ENCODE measurements at places on chromosomes 4 and X.

DNA sequence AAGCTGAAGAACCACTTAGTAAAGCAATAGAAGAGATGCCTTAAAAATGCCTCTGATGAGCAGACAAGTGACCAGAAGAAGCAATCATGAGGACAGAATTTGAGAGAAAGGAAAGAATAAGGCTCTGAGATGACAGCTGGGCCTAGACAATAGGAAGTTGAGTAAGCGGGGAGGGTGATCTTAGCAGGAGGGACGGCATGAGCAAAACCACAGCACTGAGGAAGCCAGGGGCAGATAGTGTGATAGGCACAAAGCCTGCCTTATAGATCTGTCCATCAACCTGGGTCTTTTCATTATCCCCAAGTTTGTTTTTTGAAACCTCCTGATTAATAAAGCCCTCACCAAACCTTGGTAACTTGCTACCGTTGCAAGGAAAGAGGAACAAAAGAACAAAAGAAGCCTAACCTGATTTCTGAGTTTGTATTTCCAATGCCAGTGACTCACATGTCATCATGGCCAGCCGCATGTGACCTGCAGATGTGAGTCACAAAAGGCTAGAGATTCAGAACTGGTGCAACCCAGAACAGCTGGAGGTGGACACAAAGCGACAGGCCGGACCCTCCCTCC lies 55.7 kb upstream of the PPARGC1A start:
- DNase-seq = no peak

- DNase-seq = no peak
These were observed 84.3 kb downstream of the CNGA2 start for GRCh38 chrX:151818828-151819227.

DNA sequence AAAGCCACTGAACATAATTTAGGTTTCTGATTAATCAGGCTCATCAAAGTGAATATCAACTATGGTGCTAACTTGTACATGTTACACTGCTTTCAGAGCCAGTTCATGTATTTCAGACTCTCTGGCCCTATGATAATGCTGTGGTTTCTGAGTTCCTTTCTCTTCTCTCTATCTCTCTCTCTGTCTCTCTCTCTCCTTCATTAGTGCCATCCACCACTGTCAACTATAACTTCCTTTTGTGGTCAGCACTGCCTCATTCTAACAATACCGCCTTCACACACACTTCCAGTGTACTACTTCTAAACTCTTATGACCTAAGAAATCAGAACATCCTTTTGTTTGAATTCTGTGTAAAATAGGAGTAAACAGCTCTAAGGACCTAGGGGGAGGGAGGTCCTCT lies 907.1 kb downstream of the RPA4 start:
- no peak for DNase-seq

GRCh38 chr4:25923745-25924144 lies 9.7 kb downstream of the SMIM20 start:
- no peak for DNase-seq

DNA sequence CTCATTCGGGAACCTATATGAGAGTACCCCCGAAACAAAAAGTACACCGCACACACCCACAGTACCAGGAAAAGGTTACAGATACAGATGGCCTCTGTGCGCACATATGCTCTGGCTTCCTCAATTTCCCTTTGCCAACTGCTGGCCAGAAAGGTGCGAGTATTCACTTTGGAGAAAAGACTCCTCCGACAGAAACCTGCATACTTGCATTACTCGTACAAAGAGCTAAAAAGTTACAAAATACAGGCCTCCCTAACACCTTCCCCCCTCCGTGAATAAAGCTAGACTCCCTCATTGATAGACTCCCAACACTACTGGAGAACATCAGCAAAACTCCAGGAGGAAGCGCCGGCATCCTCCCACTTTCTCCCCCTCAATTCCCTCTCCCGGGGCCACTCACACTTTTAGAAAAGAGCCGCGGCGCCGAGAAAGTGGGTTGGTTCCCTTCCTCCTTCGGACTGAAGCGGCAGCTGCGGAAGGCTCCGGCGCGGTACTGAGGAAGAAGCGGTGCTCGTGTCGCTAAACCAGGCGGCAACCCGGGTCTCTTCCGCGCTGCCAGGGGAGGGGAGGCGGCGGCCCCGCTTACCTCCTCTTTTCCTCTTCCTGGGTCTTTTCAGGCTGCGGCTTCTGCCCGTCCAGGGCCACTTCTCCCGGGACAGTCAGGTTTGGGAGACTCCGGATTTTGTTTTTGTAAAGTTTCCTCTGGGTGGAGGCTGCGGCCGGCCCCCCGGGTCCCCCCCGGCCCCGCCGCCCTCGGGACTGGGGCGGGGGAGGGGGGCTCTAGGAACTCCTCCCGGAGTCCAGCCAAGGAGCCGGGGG lies 1.1 kb downstream of the FBXW7 start:
- peak; percentile 58 for DNase-seq

- DNase-seq = no peak
These were observed 272.2 kb upstream of the NRK start for GRCh38 chrX:105550043-105550663.

- DNase-seq = no peak
These were observed 138.9 kb upstream of the ITM2A start for GRCh38 chrX:79506001-79506400.

GRCh38 chrX:48945517-48946348 lies 11.7 kb downstream of the OTUD5 start:
- DNase-seq = peak; percentile 63

DNA sequence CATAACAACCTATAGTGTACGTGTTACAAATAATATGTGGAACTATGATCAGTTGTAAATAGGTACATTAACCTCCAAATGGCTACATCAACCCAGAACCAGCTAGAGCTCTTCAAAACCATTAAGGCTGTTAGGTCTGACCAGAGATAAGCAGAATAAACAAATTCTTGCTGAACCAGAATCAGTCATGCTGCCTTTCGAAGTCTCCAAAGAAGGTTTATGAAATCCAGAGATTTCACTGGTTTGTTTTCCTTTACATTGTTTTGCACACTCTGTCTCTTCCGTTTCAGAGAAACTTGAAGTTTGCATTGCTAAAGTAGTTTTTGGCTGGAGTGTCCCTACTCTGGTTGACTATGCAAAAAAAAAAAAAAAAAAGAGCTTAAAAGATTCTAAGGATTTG lies 177.3 kb upstream of the SLIT2 start:
- DNase-seq = no peak

DNA sequence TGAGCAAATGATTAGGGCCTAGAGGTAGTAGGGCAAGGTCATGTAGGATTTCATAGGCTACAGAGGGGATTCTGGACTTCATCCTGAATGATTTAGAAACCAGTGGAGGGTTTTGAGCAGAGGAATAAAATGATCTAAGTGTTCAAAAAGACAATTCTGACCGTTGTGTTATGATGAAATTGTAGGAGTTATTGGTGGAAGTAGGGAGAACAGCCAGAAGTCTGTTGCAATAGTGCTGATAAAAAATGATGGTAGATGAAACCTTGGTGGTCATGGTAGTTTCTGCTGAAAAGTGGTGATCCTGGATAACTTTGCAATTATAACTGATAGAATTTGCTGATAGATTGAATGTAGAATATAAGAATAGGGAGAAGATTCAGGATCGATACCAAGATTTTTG lies 60.2 kb downstream of the MID1IP1 start:
- no peak for DNase-seq

- DNase-seq = no peak
These were observed 670.3 kb downstream of the KCTD8 start for GRCh38 chr4:43778187-43778915.

DNA sequence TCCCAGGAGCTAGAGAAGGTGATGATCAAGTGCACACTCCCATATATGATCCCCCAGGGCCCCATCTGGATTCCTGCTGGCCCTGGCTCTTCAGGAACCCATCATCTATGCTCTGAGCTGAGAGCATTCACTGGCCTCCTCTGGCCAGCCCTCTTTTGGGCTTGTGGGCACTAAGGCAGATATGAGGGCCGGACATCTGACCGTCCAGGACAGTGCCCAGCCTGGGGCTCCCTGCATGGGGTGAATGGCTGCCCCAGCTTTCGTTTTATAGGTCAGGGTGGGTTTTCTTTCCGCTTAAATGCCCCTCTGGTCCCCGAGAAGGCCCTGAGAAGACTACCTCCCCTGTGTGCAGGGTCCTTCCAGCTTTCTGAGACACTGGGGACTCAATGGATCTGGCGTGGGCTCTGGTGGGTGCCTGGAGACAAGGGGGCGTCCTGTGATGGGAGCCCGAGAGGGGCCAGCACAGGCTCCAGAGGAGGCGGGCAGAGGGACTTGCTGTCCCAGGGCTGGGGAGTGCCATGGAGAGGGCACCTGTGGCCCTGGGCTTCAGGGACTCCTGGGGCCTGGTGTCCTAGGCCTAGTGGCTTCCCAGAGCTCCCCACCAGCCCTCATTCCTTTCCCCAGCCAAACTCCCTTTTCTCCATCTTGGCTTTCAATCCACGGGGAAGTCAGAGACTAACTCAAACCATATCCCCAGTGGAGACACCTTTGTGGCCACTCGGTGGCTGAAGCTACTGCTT lies 39.5 kb upstream of the GRPEL1 start:
- DNase-seq = no peak

DNA sequence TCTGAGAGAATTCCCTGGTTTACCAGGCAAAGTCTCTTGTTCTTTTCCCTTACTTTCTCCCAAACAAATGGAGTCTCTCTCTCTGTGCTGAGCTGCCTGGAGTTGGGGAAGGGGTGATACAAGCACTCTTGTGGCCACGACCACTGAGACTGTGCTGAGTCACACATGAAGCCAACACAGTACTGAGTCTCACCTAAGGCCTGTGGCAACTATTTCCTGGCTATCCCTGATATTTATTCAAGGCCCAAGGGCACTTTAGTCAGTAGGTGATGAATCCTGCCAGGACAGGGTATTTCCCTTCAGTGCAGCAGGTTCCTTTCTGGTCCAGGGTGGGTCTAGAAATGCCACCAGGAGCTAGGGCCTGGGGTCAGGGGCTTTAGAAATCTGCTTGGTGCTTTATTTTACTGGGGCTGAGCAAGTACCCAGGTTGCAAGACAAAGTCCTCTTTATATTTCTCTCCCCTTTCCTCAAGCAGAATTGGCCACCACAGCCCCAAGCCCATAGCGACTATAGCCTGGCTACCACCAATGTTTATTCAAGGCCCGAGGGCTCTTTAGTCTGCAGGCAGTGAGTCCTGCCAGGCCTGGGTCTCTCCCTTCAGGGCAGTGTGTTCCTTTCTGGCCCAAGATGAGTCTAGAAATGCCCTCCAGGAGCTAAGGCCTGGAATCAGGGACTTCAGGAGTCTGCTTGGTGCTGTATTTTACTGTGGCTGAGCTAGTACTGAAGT lies 10.5 kb downstream of the ARL13A start:
- DNase-seq = no peak

DNA sequence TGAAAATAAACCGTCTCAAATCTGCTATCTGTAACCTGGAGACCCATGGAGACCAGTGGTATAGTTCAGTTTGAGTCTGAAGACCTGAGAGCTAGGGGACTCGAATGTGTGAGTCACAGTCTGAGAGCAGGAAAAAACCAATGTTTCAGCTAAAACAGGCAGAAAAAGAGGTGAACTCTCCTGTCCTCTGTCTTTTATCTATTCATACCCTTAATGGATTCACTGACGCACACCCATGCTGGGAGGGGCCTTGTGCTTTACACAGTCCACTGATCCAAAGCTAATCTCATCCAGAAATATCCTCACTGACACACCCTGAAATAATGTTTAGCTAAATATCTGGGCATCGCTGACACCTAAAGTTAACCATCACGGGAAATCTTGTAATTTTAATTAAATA lies 297.9 kb downstream of the GPM6A start:
- no peak for DNase-seq

- no peak for DNase-seq
These were observed 55.3 kb downstream of the ANAPC10 start for GRCh38 chr4:145042601-145043285.

- no peak for DNase-seq
These were observed 202.5 kb upstream of the MAB21L2 start for GRCh38 chr4:150379454-150379853.

- DNase-seq = no peak
These were observed 440.3 kb upstream of the AADAT start for GRCh38 chr4:170529748-170530722.

GRCh38 chrX:50812995-50813842 lies 775 bp downstream of the SHROOM4 start:
- DNase-seq = no peak

DNA sequence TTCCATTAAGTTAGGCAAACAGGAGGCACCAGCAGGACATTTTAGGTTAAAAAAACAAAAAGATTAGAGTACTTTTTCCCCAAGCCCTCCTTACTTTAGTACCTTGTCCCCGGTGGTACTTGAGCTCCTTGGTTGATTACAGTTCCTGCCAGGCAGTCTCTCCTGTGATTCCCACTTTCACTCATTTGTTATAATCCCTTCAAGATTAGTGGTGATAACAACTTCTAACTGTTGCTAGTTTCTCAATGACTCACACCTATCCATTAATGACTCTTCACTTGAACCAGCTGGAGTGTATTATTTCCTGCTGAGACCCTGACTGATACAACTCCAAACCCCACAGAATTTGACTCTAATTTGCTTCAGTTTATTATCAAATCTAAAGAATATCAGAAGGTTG lies 765.0 kb upstream of the DIAPH2 start:
- DNase-seq = no peak

DNA sequence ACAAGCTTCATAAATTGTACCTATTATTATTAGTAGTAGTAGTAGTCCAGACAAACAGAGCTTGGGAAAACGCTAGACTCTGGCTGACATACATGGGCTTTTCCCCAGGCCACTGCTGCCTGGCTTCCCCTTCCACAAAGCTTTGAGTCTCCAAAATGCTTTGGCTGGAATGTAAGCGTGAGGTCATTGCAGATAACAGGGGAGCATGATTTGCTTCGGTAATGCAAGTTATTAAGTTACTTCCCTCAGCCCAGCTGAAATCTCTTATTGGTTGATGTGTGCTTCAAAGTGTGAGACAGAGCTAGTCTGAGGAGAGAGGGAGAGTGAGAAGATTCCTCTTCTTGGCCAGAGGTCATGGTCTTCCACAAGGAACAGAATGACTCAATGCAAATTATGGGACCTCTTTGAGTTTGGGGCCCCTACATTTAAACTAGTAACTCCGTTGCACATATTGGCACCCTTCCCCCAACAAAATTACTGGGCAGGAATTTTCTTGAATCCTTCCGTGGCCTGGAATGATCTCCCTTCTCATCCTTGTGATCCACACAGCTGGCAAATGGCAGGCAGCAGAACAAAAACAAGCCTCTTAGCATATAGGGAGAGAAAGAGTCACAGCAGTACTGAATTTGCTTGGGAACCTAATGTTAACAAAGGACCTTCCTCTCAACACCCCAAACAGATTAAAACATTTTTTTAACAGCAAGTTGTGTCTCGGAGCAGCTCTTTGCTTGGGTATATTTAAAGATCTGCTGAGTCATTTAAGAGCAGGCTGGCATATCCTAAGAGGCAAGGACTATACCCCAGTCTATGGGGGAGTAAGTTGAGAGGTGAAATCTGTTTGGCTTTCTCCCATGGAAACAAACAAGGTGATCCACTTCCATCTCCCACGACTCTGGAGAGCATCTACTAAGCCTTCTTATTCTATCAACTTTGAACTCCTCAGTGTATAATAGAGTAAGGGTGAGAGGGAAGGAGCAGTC lies 19.9 kb downstream of the AR start:
- no peak for DNase-seq

Data from CD4-positive, alpha-beta T cell treated with Interleukin-12 subunit alpha and Interleukin-12 subunit beta, for 1 hour (primary cell).